ENCODE measurements at places on chromosomes 2 and 18.
A peak's percentile ranks its signal among the peaks of the same experiment; 100 is the strongest.

DNA sequence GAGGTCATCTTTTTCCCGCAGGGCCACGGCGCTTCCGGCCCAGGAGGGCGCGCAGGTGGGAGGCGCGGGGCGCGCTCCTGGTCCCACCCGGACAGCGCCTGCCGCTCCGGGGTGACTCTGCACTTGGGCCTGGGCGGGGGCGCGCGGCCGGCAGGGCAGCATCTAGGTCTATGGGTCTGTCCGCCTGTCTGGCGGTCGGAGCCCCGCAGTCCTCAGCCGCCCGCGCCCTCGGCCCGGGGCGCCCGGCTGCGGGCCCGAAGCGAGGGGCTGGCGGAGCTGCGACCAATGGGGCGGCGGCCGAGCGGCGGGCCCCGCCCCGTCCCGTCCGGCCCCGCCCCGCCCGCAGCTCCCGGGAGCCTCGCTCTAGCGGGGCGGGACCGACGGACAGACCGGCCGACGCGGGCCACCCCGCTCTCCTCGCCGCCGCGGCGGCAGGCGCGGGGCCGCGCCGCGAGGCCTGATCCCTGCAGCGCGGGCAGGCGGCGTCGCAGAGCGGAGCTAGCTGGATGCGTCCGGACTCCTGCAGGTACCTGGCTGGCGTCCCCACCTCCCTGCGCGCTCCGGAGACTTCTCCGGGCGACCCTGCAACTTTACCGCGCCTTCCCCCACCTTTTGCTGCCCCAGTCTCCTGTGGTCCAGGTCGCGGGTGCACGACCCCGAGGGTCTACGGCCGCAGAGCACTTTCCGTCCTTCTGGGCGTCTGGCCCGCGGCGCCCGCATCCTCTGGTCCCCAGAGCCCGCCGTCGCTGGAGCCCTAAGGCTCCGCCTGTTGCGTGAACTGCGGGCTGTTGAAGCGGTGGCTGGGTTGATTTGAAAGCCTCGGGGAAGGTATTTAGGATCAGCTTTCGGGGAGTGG lies at the start of gene KCNS3:
KCNS3 (plus strand) TSS at position 387 of the 856 bp plus-strand sequence. CDS start 52,342 bp downstream, outside the sequence.
- DNase-seq: peak; percentile 20

DNA sequence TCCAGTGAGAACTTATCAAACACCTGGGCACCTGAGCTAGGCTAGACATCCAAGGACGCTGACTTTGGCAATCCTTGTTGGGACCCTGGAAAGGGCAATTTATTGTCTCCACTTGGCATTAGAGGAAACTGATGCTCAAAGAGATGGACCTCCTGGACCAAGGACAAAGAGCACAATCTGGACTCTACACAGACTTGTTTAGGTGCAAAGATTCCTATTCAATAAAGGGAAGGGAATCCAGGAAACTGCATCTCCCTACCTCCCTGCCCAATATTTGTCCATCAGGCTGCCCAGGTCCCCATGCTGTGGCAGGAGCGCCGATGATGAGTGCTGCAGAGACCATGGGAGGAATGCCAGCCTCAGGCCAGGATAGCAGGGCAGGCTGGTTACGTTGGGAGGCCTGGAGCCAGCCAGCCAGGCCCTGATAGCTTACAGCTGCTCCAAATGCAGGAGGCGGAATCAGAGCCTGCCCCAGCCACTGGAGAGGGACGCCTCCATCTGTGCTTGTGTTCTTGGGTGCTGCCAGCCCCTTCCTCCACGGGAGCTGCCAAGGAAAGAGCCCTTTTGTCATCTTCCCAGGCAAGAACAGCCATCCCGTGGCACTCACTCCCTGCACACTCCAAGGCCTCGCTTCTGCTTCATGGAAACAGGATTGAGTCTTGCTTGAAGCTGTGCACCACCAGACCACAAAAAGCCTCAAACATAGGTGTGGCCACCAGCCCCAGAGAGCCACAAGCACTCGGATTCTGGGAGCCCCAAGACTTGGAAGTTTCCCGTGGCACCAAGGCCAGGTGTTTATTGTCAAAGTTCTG lies 60.0 kb downstream of the HS1BP3 start:
- DNase-seq: no peak

- DNase-seq: no peak
Observed at GRCh38 chr2:134628453-134628852, 90.3 kb downstream of the TMEM163 start.

GRCh38 chr2:181058378-181059269 lies 78.2 kb downstream of the UBE2E3 start:
- DNase-seq: no peak

DNA sequence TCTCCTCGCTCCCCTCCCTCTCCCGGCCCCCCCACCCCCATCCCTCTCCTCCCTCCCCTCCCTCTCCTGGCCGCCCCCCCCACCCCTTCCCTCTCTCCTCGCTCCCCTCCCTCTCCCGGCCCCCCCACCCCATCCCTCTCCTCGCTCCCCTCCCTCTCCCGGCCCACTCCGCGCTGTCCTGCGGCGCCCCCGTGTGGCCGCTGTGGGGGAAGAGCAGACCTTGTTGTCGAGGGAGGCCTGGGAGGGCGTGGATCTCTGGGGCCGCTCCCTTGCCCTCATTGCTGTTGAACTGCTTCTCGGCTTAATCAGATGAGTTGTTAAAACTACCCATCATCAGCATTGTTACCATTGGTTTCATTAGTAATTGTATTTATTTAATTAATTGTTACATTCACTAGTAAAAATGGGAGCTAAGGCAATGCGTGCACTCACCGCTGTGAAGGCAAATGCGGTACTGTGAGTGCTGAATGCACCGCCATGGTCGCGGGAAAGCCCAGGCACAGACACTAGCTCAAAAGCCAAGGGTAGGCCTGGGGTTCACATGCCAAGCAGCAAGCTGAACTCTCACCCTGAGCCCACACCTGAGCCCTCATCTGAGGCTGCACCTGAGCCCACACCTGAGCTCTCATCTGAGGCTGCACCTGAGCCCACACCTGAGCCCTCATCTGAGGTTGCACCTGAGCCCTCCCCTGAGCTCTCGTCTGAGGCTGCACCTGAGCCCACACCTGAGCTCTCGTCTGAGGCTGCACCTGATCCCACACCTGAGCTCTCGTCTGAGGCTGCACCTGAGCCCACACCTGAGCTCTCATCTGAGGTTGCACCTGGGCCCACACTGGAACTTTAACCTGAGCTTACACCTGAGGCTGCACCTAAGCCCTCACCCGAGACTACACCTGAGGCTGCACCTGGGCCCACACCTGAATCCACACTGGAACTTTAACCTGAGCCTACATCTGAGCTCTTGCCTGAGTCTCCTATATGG lies 8.8 kb downstream of the RTP5 start:
- peak; percentile 78 for DNase-seq

- no peak for DNase-seq
Observed at GRCh38 chr2:208240619-208241209, 14.2 kb downstream of the IDH1 start.

DNA sequence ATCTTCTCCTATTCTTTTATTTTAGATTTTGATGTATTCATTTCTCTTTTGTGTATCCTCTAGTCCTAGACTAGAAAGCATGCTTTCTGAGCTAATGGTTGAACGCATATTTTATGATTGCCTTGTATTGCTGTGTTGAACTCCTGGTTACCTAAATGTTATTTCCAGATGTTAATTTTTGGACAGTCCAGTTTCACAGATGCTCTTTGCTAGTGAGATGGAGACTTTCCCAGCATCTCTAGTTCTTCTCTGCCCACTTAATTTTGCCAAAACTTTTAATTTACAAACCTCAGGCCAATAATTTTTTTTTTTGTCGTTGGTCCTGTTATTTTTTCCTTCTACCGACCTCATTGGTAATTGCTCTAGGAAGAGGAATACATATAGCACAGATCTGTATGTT lies 153.2 kb downstream of the HAUS1 start:
- DNase-seq: no peak

DNA sequence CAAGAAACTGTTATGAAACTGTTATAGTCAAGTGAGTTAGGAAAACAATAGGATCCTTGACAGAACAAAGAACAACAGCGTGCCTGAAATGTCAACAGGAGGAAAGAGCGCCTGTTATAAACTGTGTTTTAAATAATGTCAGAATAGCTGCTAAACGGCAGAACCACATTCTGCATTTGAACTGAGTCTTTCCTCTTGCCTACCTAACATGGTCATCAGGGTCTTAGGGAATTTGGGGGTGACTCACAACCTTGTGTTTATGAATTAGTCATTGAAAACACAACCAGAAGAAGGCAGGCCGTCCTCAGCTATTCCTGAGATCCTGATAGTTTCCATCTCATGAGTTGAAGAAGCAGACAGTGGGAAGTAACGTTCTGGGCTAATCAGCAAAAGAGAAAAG lies 222.0 kb upstream of the FN1 start:
- DNase-seq: no peak

DNA sequence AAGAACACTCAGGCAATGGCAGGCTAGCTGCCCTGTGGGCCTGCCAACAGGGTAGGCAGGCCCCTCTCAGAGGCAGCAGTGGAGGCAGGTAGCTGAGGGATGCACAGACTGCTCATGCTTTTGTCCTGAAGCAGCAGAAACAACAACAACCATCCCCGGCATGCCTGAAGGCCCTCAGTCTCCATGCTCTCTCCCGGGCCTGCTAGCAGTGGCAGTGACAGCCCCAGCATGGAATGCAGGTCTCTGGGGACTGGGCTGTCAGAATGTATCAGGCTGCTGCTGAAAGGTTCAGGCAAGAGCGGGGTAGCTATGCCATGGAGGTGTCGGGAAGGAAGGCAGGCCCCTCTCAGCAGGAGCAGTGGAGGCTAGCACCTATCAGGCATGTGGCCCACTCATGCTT lies 209.8 kb downstream of the KCNJ3 start:
- no peak for DNase-seq

DNA sequence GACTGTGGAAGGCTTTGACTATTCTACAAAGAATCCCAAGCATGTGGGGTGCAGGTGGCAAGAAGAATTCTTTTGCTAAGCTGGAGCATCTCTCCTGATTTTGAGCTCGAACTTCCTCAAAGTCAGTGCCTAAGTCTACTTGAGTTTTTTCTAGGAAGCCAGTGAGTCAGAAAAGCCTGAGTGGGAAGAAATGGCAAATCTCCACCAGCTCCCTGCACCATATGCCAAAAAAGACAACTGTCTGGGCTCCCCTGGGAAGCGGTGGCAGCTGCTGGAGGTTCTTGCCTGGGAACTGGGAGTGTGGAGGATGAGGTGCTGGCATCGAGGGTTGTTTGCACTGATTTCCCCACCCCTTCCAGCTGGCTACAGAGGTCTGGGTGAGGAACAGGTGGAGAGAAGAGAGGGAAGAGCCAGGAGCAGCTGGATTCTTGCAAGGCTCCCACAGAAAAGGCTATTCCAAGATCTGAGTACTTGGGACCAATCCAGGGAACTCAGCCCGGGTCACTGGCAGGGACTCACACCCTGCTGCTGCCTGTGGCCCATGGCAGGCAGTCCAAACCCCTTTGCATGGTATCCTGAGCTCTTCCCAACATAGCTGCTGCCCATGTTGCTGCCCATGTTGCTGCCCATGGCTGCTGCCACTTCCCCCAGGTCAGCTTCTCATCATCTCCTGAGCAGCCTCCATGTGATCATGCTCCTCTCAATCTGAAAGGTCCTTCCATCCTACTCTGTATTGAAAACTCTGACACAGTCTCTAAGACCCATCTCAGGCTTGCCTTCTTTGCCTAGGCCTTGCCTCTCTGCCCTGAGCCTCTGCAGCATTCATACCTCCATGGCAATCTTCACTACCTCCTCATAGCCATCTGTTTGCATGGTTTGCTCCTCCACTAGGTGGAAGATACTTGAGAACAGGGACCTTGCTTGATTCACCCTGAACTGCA lies 128.3 kb upstream of the SPATS2L start:
- DNase-seq: no peak

- no peak for DNase-seq
Observed at GRCh38 chr2:103739186-103739585, 977.4 kb downstream of the TMEM182 start.

DNA sequence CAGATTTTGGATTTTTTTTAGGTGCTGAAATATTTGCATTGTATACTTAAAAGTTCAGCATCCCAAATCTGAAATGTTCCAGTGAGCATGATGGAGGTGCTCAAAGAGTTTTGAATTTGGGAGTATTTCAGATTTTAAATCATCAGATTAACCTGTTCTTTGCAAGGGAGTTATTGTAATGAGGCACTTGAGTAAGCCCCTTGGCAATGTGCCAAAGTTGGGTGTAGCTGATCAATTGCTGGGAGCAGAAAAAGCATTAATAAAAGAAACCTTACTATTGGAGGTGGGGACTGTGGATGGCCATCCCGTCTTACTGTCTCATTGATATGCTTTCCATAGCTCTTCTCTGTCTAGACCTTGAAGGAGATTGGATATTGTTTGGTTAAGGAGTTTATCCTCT lies 28.3 kb downstream of the MALT1 start:
- DNase-seq: no peak

DNA sequence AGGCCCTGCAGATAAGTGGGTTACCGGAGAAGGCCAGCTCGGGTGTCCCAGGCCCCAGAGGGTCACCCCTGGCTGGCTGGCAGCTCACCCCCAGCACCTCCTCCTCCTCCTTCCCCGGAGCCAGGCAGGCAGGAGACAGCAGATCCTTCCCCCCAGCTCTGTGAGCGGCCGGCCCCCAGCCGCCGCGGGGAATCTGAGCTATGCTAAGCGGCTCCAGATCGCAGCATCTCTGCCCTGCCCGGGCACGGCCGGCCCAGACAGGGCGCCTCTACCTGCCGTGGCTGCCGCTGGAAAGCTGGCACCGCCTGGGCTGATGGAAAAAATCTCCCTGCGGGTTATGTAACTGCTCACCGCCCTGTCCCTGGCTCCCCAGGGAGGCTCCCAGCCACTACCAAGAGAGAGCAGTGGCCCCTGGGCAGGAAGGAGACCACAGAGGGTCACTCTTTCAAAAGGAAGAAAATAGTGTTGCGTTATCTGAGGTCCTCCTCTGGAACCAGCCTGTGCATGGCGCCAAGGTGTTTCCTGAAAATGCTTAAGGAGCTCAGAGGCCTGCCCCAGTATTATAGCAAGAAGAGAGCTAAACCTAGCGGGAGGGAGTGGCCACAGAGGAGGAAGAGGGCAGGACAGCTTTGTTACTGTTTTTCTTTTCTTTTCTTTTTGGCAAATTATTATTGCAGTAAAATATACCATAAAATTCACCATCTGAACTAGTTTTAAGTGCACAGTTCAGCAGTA lies 179.0 kb downstream of the SMAD7 start:
- no peak for DNase-seq
